Naive B cell (primary cell): ENCODE measurements at places on chromosomes 5 and 9. TPM values are rescaled to one million over a fixed set of nuclear protein-coding genes. Genes with fewer than 3 reads are reported as not detected.

DNA sequence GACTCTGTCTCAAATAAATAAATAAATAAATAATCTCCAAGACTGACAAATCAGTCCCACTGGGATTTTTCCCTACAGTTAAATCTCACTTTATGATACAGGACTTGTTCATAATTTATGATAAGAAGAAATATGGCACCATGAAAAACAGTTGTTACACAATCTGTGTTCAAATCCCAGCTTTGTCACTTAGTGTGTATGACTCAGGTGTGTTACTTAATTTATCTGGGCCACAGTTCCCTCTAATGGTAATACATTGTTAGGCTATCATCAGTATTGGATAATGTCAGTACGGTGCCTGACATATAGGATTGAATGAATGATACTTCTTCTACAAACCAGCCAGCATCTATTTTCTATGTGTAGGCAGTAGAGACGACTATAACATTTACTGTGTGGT, 23.1 kb downstream of the SLC36A3 start:
- no peak for DNase-seq
- no peaks in the 10 kb centered on the region for H3K4me1 ChIP-seq
- no peaks in the 10 kb centered on the region for H3K27me3 ChIP-seq

DNA sequence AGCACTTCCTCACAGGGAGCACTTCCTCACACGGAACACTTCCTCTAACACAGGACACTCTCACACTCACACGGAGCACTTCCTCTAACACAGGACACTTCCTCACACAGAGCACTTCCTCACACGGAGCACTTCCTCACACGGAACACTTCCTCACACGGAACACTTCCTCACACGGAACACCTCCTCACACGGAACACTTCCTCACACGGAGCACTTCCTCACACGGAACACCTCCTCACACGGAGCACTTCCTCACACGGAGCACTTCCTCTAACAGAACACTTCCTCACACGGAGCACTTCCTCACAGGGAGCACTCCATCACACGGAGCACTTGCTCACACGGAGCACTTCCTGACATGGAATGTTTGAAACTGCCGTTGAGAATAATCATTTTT, 13.4 kb downstream of the POMT1 start:
- peaks cover 8% of the 10 kb centered on the region for H3K4me1 ChIP-seq
- no peak for DNase-seq
- H3K27me3 ChIP-seq: no peaks in the 10 kb centered on the region
- no peak overlapping the region for H3K27ac ChIP-seq

- no peaks in the 10 kb centered on the region for H3K4me1 ChIP-seq
- H3K4me3 ChIP-seq: no peak overlapping the region
- no peak for DNase-seq
- no peaks in the 10 kb centered on the region for H3K36me3 ChIP-seq
- peaks cover 71% of the 10 kb centered on the region for H3K27me3 ChIP-seq
- H3K27ac ChIP-seq: no peak overlapping the region
Measured at GRCh38 chr5:146363161-146363874, 24.7 kb downstream of the POU4F3 start.

- H3K4me3 ChIP-seq: no peak overlapping the region
- no peak overlapping the region for H3K27ac ChIP-seq
- H3K27me3 ChIP-seq: no peaks in the 10 kb centered on the region
- H3K36me3 ChIP-seq: no peaks in the 10 kb centered on the region
- no peaks in the 10 kb centered on the region for H3K4me1 ChIP-seq
- DNase-seq: no peak
Measured at GRCh38 chr5:19401032-19401431, 587.0 kb downstream of the CDH18 start.

DNA sequence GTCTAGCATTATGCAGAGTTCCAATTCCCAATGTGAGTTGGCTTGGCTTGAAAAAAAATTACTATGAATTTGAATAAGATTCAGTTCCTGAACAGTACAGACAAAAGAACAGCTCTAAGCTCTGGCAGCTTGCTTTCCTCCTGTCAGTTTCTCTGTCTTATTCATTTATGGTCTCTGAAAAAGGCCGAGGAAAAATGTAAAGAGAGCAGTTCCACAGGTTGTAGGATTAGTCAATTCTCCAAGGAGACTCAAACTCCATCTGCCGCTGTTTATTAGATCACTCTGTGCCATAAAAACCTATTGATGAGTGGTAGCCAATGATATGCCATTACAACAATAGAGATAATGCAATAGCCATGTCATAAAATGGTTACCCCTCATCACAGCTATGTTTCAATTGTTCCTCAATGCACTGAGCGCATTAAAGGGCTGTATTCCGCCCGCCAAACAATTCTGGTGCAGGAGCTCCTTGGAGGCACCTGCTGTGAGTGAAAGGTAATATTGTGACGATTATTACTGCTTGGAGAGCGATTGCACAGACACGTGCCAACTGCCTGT, 188.2 kb downstream of the ARRDC3 start:
- H3K36me3 ChIP-seq: no peaks in the 10 kb centered on the region
- peaks cover 20% of the 10 kb centered on the region for H3K27me3 ChIP-seq
- no peak overlapping the region for H3K27ac ChIP-seq
- H3K4me1 ChIP-seq: no peaks in the 10 kb centered on the region
- DNase-seq: no peak

DNA sequence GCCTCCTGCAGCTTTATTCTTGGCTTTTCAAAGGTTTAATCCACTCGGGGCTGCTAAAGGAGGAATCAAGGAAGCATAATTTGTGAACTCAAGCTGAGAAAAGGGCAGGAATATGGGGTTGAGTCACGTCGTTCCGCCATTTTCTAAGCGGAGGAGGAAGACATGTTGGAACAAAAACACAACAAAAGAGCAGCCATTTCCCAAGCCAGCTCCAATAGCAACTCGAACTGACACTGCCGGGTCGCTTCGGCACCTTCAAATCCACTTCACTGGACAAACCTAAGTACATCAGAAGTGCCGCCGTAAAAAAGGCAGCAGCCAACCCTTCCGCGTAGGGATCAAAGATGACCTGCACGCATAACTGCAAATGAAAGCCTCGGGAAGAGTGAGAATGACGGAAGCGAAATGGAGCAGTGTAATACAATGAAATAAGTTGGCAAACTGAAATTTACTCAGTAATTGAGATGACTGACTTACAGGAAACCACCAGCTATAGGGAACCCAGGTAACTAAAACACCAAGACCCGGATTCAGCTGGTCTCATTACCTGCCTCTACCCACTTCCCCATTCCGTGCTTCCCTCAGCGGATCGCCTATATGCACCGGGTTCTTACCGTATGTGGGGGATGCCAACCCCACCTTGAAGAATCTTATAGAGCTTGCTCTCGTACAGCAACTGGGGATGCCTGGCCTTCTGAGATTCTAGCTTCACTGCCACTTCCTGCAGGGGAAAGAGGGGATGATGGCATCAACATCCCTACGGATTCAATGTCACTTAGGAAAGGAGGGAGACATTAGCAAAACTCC, 1.6 kb downstream of the CSNK1A1 start:
- H3K36me3 ChIP-seq: no peaks in the 10 kb centered on the region
- peak; percentile 73 for DNase-seq
- peaks cover 24% of the 10 kb centered on the region for H3K4me1 ChIP-seq
- peak overlapping the region; percentile 94 for H3K4me3 ChIP-seq

SV2C gene
- not detected for polyA plus RNA-seq

RPS14 gene
- polyA plus RNA-seq: 5,805 TPM

PSD2 gene
- polyA plus RNA-seq: not detected

PCA3 gene
- polyA plus RNA-seq: not detected

PCDHGC4 gene
- polyA plus RNA-seq: not detected
